ENCODE measurements at places on chromosomes 1 and 21.

GRCh38 chr1:177082855-177083693, 81.4 kb downstream of the ASTN1 start:
- no peak for DNase-seq

DNA sequence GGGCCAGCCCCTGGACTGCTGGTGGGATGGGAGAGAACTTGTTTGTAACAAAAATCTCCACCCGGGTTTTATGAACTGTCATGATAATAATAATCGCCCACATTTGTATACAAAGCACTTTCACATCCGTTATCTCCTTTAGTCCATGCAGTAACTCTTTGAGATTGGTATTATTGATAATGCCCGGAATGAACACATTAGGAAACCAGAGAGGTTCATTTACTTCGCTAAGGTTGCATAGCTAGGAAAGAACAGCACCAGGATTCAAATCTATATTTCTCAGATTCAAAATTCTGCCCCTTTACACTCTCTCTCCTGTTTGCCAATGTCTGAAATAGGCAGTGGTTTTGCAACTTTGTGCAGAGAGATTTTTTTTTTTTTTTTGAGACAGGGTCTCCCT, 131.4 kb downstream of the FOXD2 start:
- DNase-seq, result no peak

DNA sequence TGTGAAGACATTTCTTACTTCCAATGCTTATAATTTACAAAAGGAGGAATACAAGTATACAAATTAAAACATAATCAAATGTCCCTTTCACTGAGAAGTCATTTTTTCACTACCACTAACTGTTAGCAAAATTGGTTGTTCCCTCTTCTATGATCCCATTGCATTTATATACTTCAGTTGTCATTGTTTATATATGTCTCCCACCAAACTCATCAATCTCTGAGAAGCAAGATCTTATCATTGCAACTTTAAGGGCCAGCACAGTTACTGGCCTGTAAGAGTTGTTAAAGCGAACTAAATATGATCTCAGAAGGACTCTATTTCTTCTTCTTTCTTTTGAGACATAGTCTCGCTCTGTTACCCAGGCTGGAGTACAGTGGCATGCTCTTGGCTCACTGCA, 223.3 kb upstream of the DMRTA2 start:
- DNase-seq, result no peak

DNA sequence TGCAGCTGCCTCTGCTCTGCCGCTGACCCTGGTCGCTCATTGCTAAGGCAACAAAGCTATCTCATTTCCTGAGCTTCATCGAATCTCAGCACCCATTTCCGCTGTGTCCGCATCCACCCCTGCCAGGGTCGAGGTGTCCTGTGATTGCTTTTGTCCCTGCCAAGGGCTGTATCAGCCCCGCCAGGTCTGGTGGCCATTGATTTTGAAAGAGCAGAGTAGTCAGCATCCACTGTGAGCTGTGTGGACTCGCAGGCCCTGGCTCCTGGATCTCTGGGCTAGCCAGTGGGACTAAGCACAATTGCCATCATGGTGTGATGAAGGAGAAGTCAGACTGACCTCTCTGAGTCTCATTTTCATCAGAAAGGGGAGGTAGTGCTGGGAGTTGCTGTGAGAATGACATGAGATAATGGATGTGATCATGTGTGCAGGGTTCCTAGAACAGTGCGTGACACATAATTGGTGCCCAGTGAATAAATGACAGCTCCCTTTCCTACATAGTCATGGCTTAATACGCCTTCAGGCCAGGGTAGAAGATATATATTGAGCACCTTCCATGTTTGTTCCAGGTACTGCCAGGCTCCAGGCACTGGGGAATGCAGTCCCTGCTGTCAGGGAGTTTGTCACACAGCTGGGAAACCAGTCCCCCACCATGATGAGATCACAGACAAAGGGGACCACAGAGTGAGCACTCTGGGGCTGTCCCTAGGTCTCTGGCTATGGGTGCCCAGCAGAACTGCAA, 32.1 kb downstream of the NAV1 start:
- DNase-seq, result no peak

DNA sequence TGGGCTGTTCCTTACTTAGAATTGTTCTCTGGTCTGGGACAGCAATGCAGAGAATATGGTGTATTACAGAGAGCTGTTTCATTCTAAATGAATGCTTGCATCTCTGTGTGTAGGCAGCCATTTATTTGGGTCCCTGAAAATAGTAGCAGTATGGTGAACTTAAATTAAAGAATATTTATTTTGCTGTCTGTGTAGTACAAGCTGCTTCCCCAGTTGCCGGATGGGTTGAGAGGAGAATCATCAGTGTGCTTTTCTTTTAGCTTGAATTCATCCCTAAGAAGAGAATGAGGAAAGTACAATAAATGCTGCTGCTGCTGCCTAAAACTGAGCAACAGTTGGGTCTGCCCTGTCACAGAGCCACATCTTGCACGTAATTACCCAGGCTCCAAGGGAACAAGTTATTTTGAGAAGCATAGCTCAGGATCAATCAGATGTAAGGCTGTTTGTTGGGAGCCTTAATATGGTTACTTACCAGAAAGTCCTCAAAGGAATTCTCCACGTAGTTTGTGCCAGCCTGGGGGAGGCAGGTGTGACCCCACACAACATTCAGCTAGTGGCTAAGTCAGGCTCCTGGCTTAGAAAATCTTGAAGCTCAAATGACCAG, 16.6 kb downstream of the ACTN2 start:
- DNase-seq, result no peak

GRCh38 chr1:204188959-204189639, 7.2 kb downstream of the KISS1 start:
- no peak for DNase-seq

DNA sequence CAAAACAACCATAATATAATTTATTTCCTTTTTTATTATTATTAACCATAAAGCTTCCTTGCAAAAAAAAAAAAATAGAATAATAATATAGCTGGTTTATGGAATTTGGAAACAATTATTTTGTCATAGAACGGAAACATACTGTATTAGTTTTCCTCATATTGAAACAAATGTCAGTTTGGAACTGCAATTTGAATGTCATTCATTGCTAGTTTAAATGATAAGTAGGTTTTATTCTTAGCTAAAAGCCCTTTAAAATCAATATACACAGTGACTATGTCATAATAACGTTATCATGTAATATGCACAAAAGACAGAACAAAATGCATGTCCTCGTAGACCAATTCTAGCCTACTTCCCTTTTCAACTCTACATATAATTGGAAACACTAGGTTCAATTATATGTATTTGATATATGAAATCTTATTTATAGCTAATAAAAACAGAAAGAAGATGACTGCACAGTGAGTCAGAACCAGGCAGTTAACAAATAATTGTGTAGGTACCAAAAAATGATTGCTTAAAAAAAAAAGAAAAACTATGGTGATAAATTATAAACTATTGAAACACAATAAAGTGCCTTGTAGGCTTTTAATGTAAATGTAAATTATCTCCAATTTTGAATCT, 85.2 kb upstream of the EXO1 start:
- no peak for DNase-seq

- no peak for DNase-seq
Observed at GRCh38 chr1:95832370-95832769, 598.4 kb downstream of the RWDD3 start.

DNA sequence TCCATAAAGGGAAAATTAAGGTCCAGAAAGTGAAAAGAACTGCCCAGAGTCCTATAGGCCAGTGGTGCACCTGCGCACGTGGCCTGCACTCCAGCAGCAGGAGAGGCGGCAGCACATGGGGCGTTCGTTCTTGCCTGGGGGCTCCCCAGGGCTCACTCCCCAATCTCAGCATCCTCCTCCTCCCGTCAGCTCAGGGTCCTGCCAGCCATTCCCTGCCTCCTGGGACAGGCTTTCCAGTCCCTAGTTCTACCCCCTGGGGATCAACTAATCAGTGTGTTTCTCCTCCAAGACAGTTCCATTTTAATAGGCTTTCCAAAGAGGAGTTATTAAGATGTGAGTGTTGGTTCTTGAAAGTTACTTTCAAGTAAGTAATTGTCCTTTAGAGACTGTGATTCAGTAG, 1.2 kb upstream of the A3GALT2 start:
- no peak for DNase-seq

- DNase-seq, result no peak
Observed at GRCh38 chr21:29501451-29501850, 202.7 kb downstream of the BACH1 start.

- DNase-seq, result peak; percentile 7
Observed at GRCh38 chr1:100265562-100265930, 470 bp upstream of the RTCA start.

GRCh38 chr1:11286735-11287410, 13.9 kb downstream of the UBIAD1 start:
- no peak for DNase-seq

DNA sequence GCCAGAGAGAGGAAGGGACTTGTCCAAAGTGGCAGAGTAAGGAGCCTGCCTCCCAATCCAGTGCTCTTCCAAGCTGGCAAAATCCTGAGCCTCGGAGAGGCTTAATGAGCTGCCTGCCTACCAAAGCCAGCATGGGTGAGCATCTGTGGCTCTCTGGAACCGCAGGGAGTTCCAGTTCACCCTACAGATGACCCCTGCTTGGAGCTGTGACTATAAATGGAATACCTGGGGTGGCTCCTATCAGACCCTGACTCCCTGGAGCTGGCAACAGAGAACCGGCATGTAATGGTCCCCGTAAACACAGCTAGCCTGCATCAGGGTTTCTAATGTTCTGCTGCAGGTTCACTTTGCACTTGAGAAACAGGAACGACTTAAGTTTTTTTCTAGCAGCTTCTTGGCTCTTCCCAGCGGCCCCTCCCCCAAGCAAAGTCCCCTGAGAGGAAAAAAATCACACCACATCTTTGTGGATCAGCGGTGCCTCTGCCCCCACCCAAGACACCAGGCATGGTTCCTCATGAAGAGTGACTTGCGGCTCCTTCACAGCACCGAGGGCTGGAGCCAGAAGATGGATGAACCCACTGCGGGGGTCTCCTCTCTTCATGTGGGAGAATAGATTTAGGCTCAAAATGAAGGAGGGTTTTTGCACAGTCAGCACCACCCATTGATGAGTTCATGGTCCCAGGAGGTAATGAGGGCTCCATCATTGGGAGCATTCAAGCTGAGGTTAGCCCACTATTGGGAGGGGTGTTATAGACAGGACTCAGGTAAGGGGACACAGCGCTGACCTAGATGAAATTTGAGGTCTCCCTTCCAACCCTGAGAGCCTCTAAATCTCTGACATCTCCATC, 79.0 kb downstream of the SYT2 start:
- DNase-seq, result no peak

DNA sequence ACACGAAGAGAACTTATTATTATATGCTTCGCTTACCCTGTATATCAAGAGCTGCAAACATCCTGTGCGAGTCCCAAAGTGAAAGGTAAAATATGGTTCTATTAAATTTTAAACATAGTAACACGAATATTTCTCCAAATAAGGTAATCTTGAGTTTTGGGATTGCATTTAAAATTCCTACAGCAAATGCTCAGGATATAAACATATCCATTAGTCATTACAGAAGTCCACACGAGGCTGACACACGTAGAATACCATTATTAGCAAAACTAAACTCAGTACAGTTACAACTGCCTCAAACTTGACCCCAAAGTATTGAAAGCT, 282 bp upstream of the LYPLAL1 start:
- no peak for DNase-seq

DNA sequence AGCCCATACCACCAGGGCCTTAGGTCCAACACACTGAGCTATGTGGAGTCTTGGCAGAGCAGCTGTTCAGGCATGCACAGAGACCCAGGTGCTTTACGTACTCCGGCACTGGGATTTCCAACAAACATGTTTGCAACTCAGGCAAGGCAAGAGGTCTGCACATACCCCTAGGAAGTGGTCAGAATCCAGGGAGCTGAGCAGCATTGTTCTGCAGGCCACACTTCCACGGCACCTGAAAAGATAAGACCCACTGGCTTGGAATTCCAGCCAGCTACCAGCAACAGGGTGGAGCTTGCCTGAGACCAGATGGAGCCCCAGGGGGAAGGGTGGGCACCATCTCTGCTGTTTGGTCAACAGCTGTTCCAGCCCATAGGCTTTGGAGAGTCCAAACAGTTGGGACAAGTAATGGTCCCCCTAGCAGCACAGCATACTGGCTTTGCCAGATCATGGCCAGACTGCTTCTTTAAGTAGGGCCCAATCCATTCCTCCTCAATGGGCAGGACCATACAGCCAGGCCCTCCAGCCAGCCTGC, 51.7 kb upstream of the LRRC8B start:
- no peak for DNase-seq

DNA sequence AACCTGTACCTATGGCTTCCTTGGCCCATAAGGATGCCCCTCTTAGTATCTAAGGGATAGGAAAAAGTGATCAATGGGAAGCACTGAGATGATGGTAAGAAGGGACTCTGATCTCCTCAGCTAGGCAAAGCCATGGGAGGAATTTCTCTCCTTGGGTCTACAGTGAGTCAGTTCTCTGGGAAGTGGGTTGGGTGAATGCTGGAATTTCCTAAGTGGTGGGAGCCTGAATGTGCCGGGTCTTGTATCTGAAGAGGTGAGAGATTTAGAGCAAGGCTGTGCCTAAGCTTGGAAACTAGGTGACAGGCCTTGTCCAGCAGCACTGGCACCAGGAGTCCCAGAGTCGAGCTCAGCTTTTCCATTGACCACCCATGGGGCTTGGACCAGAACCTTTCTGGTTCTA, 96.3 kb upstream of the SLC2A1 start:
- no peak for DNase-seq

GRCh38 chr1:84883286-84883685, 9.7 kb downstream of the LPAR3 start:
- DNase-seq, result no peak

DNA sequence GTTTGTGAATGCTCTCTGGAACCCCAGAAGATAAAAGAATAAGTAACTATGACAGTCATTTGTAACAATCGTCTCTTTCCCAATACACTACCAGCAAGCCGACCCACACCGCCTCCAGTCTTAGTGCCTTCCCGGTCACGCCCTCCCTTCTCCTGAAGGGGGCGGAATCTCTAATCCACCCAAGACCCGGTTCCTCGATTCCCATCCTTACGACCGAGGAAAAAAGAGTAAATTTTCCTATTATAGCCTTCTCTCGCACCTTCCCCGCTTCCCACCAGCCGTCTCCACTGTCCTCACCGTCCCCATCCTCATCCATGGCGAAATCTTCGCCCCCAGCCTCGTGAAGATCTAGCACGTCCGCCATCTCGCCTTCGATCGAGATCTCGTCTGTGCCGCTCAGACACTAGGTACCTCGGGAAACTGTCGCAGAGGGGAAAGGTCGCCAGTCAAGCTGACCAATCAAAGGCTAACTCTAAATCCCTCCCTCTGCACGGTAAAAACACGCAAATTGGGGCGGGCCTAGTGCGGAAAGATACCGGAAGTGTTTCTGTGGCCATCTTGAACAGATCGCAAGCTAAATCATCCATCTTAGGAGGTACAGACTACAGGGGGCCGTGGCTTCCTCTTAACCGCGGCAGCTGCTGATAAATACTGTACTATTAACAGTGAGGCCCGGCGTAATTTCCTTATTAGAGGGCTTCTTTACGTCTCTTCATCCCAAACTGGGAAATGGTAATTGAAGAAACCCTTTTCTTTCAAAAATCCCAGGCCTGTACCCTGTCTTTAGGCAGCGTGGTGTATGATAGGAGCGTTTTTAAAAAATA, at the start of gene RBM8A:
TSS of gene RBM8A (minus strand) at position 422 of the 824 bp plus-strand sequence. CDS start at position 364, 58 bp downstream.
- peak; percentile 91 for DNase-seq

- DNase-seq, result no peak
Observed at GRCh38 chr1:41239988-41240610, 2.0 kb downstream of the SCMH1 start.
